ENCODE measurements at places on chromosomes 3 and 15.

- no peak for DNase-seq
Observed at GRCh38 chr15:95454403-95455262, 875.9 kb upstream of the NR2F2 start.

- DNase-seq = no peak
Observed at GRCh38 chr3:50473768-50474167, 29.7 kb downstream of the CACNA2D2 start.

GRCh38 chr15:68333775-68334470, 56.4 kb downstream of the FEM1B start:
- DNase-seq = no peak

DNA sequence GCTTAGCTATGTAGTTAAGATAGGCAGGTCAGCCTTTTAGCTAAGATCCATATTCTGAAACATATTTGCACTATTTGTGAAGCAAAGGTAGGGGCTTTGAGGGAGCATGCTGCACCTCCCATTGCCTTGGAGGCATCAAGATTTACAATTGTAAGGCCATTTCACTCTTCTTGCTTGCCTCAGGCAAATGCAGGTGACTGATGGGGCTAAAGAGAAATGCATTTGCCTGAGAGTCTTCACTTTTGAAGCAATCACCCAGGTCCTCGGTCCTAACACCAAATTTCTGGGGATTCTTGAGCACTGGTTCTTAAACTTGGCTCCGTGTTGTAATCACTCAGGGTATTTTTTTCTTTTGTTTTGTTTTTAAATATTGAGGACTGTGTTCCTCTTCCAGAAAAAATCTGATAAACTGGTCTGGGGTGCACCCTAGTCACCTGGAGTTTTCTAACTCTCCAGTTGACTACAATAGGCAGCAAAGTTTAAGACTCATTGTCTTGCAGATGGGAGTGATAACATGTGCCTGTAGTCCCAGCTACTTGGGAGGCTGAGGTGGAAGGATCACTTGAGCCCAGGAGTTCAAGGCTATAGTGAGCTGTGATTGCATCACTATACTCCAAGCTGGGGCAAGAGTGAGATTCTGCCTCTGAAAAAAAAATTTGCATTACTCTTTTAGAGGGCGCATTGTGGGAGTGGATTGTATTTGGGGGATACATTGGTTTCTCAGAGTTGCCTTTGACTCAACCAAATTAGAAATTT, 68.1 kb downstream of the EOMES start:
- DNase-seq = no peak

DNA sequence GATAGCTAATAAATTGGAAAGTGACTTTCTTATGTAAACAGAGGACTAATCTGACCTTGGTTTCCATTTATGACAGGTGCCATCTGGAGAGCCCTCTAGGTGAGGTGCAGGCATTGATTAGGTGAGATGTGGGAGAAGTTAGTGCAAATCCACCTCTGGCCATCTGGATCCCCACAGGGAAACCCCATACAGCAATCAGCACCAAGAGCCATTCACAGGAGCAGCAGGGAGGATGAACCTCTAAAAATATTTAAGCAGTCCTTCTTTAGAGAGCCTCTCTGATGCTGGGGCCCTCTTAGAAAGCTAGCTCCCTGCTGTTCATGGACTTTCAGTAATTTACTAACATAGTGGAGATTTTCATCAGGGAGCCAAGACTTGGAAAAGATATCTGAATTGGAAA, 69.3 kb downstream of the CLSTN2 start:
- DNase-seq = no peak

DNA sequence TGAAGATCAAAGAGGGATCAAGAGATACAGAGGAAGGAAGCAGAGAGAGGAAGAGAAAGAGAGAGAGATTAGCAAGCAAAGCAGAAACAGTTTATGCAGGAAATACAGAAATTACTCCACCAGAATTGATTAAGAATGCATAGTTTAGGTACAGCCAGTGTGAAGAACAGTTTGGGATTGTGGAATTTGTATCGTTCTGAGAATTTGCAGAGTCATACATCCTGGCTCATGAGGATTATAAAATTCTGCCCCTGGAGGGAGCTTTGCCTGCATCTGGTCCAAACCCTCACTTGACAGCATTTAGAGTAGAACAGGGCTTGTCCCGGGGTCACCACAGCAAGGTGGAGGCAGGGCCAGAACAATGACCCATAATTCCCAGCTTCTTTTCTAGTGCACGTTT, 44.1 kb downstream of the MASP1 start:
- DNase-seq = no peak
